Effector CD8-positive, alpha-beta T cell (primary cell): ENCODE measurements at places on chromosomes 2 and 18.
A peak's percentile ranks its signal among the peaks of the same experiment; 100 is the strongest.

GRCh38 chr18:38690626-38691025, 1125.0 kb upstream of the CELF4 start:
- DNase-seq = no peak

DNA sequence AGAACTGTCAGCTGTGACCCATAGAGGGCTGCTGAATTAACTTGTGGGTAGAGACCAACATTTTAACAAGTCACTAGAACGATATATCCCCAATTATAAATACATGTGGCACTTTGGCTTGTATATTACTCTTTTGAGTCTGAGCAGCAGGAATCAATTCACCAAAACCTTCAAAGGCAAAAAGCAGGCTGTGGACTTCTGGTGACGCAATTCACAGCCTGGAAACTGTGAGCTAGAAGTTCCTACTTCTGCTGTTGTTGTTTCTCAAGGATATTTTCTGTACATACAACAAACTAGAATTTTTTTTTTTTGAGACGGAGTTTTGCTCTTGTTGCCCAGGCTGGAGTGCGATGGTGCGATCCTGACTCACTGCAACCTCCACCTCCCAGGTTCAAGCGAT, 37.3 kb downstream of the PTCD3 start:
- no peak for DNase-seq

- DNase-seq = peak; percentile 20
Measured at GRCh38 chr2:131104487-131105155, 515 bp upstream of the PLEKHB2 start.

GRCh38 chr2:152443771-152444170, 108.8 kb downstream of the FMNL2 start:
- no peak for DNase-seq

DNA sequence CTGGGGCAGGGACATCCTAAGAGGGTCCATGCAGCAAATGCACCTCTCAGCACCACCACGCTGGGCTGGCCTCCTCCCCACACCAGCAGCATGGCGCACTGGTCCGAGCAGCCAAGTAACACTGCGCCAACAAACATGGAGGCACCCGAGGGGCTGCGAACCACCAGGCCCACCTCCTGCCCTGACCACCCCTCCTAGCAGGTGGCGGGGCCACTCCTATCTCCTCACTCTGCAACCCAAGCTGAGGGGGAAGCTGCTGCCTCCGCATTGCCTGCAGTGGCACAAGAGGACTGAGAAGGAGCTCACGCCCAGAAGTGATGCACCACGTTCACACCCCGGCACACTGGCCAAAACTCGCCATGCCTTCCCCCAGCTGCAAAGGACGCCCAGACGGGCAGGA, 94.4 kb downstream of the EIPR1 start:
- DNase-seq = no peak

- no peak for DNase-seq
Measured at GRCh38 chr2:211014376-211014775, 458.0 kb downstream of the CPS1 start.

- no peak for DNase-seq
Measured at GRCh38 chr18:36298126-36298741, 721 bp downstream of the FHOD3 start.

DNA sequence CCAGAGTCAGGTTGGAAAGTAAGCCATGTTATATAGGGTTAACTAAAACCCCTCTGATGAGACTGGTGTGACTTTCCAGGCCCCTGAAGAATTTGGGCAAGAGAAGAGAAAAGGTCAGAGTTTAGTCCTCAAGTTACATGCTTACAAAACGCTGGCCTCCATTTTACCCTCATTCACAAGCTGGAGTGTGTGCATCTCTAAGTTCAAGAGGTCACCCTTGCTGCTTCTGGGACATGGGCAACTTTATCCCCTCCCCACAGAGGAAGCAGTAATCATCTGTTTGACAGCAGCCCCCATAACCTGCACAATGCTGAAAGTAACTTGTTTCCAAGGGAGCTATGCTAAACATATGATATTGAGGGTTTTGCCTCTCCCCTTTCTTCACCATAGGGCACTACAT, 85.2 kb upstream of the CCDC195 start:
- no peak for DNase-seq

- DNase-seq = no peak
Measured at GRCh38 chr2:20935168-20935775, 108.6 kb downstream of the APOB start.

DNA sequence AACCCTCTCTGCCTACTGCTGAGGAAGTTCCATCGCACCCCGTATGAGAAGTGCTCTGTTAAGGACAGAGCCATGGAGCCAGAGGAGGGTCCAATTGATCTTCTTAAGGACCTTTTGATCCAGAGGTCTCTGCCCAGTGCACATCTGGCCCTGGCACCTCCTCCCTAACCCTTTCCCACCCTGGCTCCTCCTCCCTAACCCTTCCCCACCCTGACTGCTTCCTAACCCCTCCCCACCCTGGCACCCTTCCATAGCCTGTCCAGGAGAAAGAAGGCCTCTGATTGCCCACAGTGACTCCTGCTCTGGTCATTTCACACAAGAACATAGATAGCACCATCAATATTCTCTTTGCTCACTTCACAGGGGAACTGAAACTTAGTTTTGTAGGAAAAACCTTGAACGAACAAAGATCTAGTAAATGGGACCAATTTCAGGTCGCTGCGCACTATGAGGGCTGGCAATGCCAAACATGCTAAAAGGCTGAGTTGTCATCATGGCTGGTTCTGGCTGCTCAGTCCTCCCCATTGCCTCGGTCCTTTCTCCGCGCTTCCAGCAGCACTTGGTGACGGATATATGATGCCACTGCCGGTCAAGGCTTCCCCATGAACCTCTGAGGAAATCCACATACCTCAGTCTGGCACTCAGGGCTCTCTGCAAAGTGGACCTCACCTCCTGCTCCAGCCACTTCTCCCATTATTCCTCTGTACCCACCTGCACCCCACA, 49.2 kb downstream of the PKDCC start:
- no peak for DNase-seq

DNA sequence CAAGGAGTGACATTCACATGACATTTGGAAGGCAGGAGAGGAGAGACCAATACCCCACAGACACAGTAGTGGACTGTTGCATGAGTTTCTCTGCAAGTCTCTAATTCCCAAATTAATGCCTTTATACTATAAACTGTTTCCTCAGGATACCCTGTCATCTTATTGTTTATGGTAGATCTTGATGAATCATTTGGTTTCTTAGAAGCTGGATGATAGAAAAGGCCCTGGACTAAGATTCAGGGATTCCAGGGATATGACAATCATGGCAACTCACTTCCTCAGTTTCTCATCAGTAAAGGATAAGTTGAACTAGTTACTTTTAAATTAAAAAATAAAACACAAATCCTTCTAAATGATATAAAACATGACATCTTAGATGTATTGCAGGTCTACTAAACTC, 292.5 kb downstream of the TDRD15 start:
- no peak for DNase-seq

DNA sequence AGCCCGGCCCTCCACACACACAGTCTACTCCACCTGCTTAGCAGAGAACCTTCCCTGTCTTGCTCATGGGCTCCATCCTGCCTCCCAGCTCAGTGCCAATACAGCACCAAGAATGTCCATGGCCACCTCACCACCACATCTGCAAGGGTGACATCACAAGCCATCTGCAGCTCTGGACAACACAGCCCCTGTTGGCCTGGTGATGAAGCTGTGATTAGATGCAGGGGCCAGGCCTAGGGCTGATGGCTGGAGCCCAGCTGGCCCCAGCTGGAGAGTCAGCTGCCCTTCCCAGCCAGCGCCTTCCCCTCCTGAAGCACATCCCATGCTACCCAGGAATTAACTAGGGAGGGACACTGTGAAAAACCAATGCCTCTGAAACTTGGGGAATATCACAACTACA, 91.1 kb downstream of the TTC32 start:
- no peak for DNase-seq

GRCh38 chr2:13114391-13114790, 397.7 kb downstream of the TRIB2 start:
- no peak for DNase-seq

DNA sequence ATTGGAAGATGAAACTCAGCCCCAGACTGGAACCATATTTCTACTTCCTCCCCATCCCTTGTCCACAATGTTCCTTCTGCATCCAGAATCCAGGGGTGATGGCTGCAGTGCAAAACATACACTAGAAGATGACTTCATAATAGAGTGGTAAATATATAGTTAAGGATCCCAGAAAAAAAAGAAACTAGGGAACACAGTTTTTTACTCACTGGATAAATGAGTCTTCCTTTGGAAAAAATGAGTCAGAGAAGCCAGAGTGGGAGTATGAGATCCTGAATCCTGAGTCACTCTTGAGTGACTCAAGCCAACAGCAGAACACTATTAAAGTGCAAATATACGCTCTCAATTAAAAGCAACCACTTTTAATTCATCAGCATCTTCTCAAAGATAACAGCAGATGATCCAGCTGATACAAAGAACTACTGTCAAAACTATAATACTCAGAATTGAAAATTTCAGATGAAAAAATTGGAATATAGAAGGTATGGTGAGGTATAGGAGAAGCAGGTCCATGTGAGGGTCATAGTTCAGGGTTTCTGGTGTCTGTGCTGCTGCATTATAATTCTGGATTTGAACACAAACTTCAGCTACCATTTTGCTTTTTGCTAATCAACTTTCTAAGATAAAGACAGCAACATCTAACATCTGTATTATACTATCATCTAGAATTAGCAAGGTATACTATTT, 987.2 kb upstream of the CDH2 start:
- no peak for DNase-seq

- DNase-seq = no peak
Measured at GRCh38 chr2:43818761-43819160, 19.9 kb downstream of the ABCG5 start.

- no peak for DNase-seq
Measured at GRCh38 chr2:64840426-64840881, 148.7 kb upstream of the SLC1A4 start.

DNA sequence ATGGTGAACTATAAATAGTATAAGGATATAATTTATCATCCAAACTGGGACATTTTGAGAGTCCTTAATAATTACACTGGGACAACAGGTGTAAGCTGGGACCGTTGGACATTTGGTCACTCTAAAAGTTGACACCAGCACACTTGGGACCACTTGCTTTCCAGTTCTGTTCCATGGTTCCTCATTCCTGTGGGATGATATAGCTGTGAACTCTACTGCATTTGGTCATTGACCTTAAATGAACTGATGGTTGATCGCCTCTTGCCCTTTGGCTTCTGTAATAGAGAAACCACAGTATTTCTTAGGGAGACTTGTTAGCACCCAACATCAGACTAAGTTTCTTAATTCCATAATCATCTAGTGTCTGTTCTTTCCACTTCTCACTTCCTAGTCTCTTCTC, 46.7 kb downstream of the EML6 start:
- DNase-seq = no peak

DNA sequence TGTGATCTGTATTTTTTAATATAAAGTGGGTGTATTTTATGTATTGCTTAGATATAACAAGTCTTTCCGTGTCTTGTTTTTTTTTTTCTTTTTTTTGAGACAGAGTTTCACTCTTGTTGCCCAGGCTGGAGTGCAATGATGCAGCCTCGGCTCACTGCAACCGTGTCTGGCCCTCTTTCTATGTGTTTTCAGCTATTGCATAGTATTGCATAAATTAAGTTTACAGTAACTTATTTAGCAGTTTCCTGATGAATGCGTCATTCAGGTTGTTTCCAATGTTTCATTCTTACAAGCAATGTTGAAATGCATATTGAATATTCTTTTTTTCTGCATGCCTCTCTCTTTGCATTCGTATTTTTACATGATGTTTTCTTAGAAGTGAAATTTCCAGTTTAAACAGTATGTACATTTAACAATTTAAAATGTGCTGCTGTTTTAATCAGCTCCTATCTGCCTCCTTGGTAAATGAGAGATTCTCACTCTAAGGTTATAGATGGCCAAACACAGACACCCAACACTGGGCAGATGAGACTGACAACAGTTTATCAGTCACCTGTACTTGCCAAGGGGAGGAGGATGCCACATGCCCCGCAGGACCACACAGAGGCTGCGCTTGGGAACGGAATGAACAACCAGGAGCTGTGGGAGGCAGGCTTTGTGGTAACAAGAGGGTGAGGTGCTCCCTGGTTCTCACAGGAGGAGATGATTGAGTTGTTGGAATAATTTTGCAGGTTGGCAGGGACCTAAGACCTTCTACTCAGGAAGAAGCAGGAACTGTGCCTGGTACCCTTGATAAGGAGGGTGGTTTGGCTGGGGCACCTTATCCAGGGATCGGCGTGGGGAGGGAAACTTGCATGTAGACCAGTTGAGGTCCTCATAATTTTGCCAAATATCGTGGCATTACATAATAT, 7.5 kb downstream of the SLC9A4 start:
- DNase-seq = no peak

- no peak for DNase-seq
Measured at GRCh38 chr18:28766027-28766426, 589.1 kb upstream of the CDH2 start.

DNA sequence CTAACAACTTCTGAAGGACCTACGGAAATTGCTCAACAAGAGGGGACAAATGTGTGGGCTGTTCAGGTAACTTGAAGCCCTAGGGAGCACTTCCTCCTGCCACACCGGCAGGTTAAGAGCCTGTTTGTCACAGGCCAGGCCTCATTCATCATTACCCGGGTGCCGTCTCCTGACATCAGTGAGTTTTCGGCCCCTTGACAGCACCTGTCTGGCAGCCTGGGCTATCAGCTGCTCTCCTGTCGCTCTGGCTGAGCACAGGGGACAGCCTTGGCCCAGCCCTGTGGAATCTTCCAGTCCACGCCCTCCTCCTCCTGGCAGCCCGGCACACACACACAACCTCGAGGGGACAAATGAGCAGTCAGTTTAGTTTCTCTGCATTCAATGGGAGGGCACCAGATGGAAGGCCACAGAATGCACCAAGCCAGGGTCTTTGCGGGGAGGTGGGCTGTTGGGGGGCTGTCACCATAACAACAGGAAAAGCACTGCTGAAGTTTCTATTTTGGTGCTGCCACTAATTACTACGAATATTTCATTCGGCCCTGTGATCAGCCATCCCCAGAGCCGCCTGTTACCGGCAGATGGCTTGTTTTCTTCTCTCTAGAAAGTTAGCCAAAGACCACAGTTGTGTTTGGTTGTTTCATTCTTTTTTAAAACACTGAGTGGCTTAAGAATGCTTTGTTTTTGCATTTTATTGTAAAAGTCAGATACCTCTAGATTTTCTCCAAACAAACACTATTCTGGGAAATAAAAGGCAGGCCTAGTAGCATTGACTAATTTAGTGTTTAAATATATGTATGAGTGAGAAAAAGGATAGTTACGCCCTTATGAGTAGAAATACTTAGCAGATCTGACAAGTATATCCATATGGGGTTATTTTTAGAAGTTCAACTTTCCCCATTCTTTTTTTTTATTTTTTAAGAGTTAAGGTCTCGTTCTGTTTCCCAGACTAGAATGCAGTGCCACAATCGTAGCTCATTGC, 189.9 kb upstream of the NDUFV2 start:
- DNase-seq = no peak

DNA sequence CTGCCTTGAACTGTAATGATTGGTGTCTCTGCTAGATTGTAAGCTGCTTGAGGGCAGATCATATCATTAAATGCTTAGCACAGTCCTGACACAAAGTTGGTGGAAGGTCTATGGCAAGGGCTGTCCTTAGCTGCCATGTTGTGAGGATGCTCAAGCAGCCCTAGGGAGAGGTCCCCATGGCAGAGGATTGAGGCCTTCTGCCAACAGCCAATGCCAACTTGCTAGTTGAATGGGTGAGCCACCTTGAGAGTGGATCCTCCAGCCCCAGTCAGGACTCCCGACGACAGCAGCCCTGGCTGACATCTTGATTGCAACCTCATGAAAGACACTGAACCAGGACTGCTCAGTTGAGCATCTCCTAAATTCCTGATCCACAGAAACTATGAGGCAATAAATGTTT, 115.3 kb upstream of the SMAD2 start:
- no peak for DNase-seq
